ENCODE measurements at places on chromosomes 12 and 14. TPM values are rescaled to one million over a fixed set of nuclear protein-coding genes. Genes with fewer than 3 reads are reported as not detected.
A peak's percentile ranks its signal among the peaks of the same experiment; 100 is the strongest.

- H3K4me3 ChIP-seq, result no peak overlapping the region
- no peak for DNase-seq
- H3K27ac ChIP-seq, result no peak overlapping the region
- H3K4me1 ChIP-seq, result no peaks in the 10 kb centered on the region
These were observed 748.3 kb downstream of the C12orf50 start for GRCh38 chr12:87280893-87281292.

- H3K4me3 ChIP-seq, result no peak overlapping the region
- no peak overlapping the region for H3K27ac ChIP-seq
- 0 out of 2 replicates have a peak, but pooled peaks cover 2% of the 10 kb centered on the region for H3K36me3 ChIP-seq
- no peaks in the 10 kb centered on the region for H3K4me1 ChIP-seq
These were observed 72.5 kb downstream of the LGMN start for GRCh38 chr14:92675976-92676375.

DNA sequence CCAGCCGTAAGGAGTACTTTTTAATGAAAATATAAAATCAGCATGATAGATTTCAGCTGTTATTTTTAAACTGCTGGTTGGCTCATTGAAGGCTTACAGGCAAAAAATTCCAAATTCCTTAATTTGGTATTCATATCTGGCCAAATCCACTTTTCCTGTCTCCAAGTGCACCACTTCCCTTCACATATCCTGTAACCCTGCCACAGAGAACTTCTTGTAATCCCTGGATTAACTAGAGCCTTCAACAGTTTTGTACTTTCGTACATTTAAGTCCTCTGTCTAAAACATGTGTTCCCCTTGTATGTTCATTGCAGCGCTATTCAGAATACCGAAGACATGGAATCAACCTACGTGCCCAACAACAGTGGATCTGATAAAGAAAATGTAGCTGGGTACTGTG, 9.6 kb downstream of the PUS7L start:
- H3K36me3 ChIP-seq, result peaks cover 19% of the 10 kb centered on the region
- DNase-seq, result no peak

- no peak overlapping the region for H3K27ac ChIP-seq
- H3K4me1 ChIP-seq, result peaks cover 3% of the 10 kb centered on the region
- H3K4me3 ChIP-seq, result no peak overlapping the region
- no peak for DNase-seq
These were observed 34.4 kb downstream of the CDK17 start for GRCh38 chr12:96365604-96366380.

- H3K36me3 ChIP-seq, result no peaks in the 10 kb centered on the region
- no peak overlapping the region for H3K27ac ChIP-seq
- DNase-seq, result peak; percentile 72
- H3K27me3 ChIP-seq, result no peaks in the 10 kb centered on the region
- no peaks in the 10 kb centered on the region for H3K4me1 ChIP-seq
- no peak overlapping the region for H3K4me3 ChIP-seq
These were observed 82.2 kb downstream of the PLEKHG7 start for GRCh38 chr12:92784797-92785562.

DNA sequence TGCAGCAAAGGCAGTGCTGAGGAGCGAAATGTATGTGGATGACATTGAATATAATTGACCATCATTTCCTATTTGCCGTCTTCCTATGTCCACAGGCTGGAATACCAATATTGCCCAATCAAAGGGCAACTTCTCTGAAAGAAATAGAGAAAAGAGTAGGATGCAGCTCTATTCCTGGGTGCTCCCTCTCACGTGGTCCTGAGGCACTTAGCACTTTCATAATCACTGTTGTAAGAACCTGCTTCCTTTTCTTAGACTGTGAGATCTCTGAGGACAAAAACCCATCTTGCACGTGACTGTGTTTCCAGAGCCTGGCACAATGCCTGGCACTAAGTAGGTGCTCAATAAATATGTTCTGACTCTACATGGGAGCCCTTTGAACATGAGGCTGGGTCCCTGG, 122.7 kb upstream of the CPM start:
- peaks cover 8% of the 10 kb centered on the region for H3K4me1 ChIP-seq
- no peaks in the 10 kb centered on the region for H3K36me3 ChIP-seq
- no peak overlapping the region for H3K4me3 ChIP-seq
- H3K27ac ChIP-seq, result no peak overlapping the region

GRCh38 chr12:91983935-91984334, 161.7 kb downstream of the BTG1 start:
- DNase-seq, result no peak
- no peaks in the 10 kb centered on the region for H3K4me1 ChIP-seq
- no peaks in the 10 kb centered on the region for H3K27me3 ChIP-seq
- no peaks in the 10 kb centered on the region for H3K36me3 ChIP-seq

GRCh38 chr12:42468921-42469320, 120.6 kb downstream of the PRICKLE1 start:
- H3K4me1 ChIP-seq, result peaks cover 4% of the 10 kb centered on the region
- no peak for DNase-seq
- H3K27ac ChIP-seq, result no peak overlapping the region

DNA sequence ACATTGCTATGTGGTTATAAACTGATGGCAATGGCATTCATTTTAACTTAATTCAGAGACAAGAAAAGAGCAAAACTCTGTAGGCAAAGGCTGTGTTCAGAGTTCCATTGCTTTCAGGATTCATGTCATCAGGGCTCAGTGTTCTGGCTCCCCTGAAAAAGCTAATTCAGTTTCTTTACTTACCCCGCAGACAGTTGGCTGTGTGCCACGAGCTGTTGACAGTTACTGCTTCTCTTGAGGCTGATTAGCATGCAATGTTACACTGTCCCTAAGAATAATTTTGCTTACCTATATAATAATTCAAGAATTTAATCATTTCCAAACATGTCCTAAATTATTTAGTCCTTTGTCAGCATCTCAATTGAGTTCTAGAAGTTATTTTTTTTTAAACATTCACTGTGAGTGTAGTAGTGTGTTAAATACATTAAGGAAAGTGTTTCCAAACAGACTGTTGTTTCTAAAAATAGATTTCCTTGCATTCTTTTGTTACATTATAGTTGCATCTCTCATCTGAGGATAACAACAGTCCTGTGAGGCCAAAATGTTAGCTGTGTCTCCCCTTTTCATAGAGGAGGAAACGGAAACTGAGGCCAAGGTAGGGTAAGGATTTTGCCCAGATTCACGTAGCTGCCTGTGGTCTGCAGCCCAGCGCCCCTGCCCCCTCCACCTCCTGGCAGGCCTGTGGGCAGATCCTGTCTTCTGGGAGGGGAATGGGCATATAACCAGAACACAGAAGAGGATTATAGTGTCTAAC, 98.6 kb downstream of the PELI2 start:
- H3K4me1 ChIP-seq, result no peaks in the 10 kb centered on the region
- no peak for DNase-seq
- no peak overlapping the region for H3K27ac ChIP-seq
- H3K27me3 ChIP-seq, result peaks cover 68% of the 10 kb centered on the region

DNA sequence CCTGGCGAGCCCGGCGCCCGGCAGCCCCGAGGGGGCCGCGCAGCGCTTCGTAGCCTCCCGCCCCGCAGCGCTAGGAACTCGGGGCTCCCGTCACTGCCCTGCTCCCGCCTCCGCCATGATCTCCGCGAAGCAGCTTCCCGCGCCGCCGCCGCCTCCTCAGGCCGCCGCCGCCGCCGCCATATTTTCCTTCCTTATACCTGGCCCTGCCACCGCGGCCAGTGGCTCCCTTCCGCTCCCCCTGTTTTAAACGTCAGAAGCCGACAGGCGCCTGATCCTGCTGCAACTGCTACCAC, 286 bp downstream of the PPP4R3A start:
- no peaks in the 10 kb centered on the region for H3K27me3 ChIP-seq
- peak overlapping the region; percentile 99 for H3K27ac ChIP-seq
- no peaks in the 10 kb centered on the region for H3K36me3 ChIP-seq
- no peak for DNase-seq
- H3K4me3 ChIP-seq, result peak overlapping the region; percentile 96
- H3K4me1 ChIP-seq, result peaks cover 10% of the 10 kb centered on the region

DNA sequence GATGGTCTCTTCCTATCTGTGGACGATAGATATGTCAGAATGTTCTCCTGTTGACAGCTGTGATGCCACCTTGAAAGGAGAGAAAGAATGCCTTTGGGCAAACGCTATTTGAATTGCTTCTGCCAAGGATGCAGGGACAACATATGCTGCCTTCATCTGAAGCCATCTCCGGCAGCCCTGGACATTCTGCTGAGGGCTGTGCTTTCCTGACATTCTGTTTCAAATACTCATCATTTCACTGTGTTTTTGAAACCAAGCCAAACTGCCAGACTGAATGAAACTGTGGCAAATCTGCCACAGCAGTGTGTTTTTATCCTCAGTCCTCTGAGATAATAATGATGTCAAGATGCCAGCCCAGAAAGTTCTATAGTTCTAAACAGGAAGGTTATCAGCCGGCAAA, 85.8 kb upstream of the BCAT1 start:
- no peaks in the 10 kb centered on the region for H3K36me3 ChIP-seq
- 0 out of 2 replicates have a peak, but pooled peaks cover 7% of the 10 kb centered on the region for H3K27me3 ChIP-seq
- DNase-seq, result no peak

- no peak overlapping the region for H3K4me3 ChIP-seq
- no peaks in the 10 kb centered on the region for H3K4me1 ChIP-seq
- no peak overlapping the region for H3K27ac ChIP-seq
- H3K27me3 ChIP-seq, result no peaks in the 10 kb centered on the region
These were observed 61.5 kb downstream of the MAP1LC3B2 start for GRCh38 chr12:116620492-116621191.

GRCh38 chr12:3168223-3169221, 91.3 kb downstream of the TSPAN9 start:
- peaks cover 30% of the 10 kb centered on the region for H3K4me1 ChIP-seq
- no peaks in the 10 kb centered on the region for H3K36me3 ChIP-seq
- H3K27me3 ChIP-seq, result no peaks in the 10 kb centered on the region
- H3K27ac ChIP-seq, result peak overlapping the region; percentile 46
- DNase-seq, result peak; percentile 72

DNA sequence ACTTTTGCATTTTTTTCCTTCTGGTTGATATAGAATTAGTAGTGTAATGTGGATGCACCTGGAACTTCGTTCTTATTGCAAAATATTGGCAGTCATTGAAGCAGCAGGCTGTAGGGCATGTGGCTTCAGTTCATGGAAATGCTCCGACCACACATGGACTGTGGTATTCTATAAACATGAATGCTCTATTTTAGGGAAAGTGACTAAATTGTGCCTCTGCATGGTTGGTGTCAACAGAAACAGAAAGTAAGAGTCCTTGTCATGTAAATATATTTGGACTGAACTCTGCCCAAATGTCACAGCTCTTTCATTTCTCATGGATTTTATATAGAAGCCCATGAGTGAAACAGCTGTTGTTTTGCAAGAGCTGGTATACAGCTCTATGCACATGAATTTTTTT, 917.0 kb downstream of the LRFN5 start:
- no peak overlapping the region for H3K4me3 ChIP-seq
- H3K27ac ChIP-seq, result no peak overlapping the region
- H3K4me1 ChIP-seq, result no peaks in the 10 kb centered on the region
- DNase-seq, result no peak

- no peak overlapping the region for H3K4me3 ChIP-seq
- peaks cover 2% of the 10 kb centered on the region for H3K27me3 ChIP-seq
- no peaks in the 10 kb centered on the region for H3K36me3 ChIP-seq
- H3K27ac ChIP-seq, result no peak overlapping the region
These were observed 2.2 kb downstream of the FIGNL2 start for GRCh38 chr12:51846271-51846691.

GRCh38 chr12:132152411-132152821, 8.2 kb downstream of the NOC4L start:
- H3K27me3 ChIP-seq, result no peaks in the 10 kb centered on the region
- no peaks in the 10 kb centered on the region for H3K4me1 ChIP-seq
- no peak for DNase-seq
- H3K36me3 ChIP-seq, result peaks cover 18% of the 10 kb centered on the region
- H3K4me3 ChIP-seq, result no peak overlapping the region

GRCh38 chr14:61559641-61560201, 135.6 kb upstream of the HIF1A start:
- peak overlapping the region; percentile 97 for H3K27ac ChIP-seq
- DNase-seq, result peak; percentile 71
- peaks cover 66% of the 10 kb centered on the region for H3K4me1 ChIP-seq
- H3K36me3 ChIP-seq, result no peaks in the 10 kb centered on the region

DNA sequence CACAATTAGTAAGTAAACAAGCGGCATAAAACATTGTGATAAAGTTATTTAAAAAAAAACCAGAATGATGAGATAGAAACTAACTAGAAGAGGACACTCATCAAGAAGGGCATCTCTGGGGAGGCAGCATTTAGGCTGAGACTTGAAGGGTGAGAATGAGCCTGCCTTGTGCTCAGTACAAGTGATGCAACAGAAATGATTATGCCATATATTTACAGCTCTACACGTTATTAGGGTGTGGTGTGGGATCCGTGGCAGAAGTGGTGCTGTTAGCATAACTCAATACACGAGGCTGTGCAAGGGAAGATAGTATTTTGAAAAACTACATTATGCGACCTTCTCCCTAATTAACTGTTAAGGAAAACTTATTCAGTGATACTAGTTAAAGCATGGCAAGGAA, 178.5 kb upstream of the ATF7IP start:
- H3K4me1 ChIP-seq, result no peaks in the 10 kb centered on the region
- no peak for DNase-seq
- H3K27ac ChIP-seq, result no peak overlapping the region
- no peak overlapping the region for H3K4me3 ChIP-seq
- H3K27me3 ChIP-seq, result no peaks in the 10 kb centered on the region

DNA sequence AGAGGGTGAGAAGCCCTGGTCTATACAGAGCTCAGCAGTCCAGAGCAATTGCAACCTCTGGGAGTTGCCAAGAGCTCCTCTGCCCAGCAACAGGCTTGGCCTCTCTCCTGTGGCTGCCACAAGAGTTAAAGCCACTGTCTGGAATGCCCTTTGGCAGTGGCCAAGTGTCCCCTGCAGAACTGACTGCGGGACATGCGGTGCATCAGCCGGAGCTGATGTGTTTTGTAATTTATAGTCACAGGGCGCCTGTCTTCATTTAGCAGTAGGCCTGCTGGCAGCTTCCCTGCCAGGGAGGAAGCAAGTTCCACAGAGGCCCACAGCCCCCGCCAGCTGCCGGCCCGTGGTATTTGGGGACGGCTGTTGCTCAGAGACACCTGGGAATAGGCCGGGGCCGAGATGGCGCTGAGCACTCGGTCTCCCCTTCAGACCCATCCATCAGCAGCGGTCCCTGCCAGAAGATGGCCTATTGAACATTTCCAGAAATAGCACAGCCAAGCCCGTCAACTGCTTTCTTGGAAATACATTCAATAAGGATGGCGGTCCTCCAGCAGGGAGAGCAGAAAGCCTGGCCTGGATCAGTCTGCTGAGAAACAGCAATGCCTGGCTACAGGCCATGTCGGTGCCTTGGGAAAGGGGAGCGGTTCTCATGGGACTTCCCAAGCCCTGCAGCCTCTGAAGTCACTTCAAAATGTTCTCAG, 217.4 kb downstream of the CRADD start:
- no peak for DNase-seq
- H3K4me1 ChIP-seq, result no peaks in the 10 kb centered on the region
- no peaks in the 10 kb centered on the region for H3K27me3 ChIP-seq
- H3K36me3 ChIP-seq, result no peaks in the 10 kb centered on the region
- H3K4me3 ChIP-seq, result no peak overlapping the region

- peak; percentile 18 for DNase-seq
- H3K36me3 ChIP-seq, result no peaks in the 10 kb centered on the region
- H3K27me3 ChIP-seq, result no peaks in the 10 kb centered on the region
- peaks cover 35% of the 10 kb centered on the region for H3K4me1 ChIP-seq
- peak overlapping the region; percentile 54 for H3K27ac ChIP-seq
These were observed 56.1 kb upstream of the DYRK2 start for GRCh38 chr12:67592228-67593011.

The C12orf54 gene
- not detected for total RNA-seq

The IL31 gene
- not detected for total RNA-seq

The LGMN gene
- total RNA-seq, result 44.9 TPM

The ACOT4 gene
- not detected for total RNA-seq

The RASSF3 gene
- 67.1 TPM for total RNA-seq

The PIANP gene
- not detected for total RNA-seq

The SLC35F4 gene
- not detected for total RNA-seq

Data from HCT116 (cell line).